ENCODE measurements at places on chromosomes 11 and 22.
A peak's percentile ranks its signal among the peaks of the same experiment; 100 is the strongest.

DNA sequence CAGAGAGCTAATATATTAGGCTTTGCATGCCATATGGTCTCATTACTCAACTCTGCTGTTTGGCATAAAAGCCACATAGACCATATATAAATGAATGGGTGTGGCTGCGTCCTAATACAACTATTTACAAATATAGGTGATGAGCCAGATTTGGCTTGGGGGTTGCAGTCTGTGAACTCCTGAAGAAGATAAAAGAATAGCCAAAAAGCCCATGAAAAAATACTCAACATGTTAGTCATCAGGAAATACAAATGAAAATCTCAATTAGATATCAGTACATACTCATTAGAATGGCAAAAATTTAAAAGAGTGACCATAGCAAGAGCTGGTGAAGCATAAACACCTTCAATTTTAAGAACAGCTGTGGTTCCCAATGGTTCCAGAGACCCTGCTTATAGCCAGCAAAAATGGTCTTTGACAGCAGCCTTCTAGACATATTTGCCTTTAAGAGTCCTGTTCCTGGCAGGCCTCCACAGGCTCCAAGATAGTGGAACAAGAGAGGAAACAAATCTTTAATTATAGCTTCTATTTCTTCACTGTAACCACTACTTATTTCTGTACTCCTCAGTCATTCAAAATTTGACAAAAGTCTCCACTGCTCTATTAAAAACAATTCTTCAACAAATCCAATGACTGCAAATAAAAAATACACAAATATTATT is 16.1 kb downstream of the C2CD3 start:
- DNase-seq, result no peak

DNA sequence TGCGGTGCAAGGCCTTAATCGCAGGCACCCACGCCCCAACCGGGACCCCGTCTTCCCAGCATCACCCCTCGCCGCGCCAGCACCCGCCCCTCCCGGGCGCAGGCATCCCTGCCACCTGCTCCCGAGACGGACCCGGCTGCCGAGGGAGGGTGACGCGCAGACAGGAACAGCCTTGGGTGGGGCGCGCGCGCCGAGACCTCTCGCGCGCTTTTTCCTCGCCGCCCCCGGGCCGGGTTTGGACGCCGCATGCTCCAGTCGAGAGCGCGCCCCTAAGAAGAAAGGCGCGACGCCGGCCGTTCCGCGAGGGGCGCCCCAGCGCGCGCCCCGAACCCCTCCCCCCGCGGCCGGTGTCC is 504 bp downstream of the CFL1 start:
- DNase-seq, result peak; percentile 71

DNA sequence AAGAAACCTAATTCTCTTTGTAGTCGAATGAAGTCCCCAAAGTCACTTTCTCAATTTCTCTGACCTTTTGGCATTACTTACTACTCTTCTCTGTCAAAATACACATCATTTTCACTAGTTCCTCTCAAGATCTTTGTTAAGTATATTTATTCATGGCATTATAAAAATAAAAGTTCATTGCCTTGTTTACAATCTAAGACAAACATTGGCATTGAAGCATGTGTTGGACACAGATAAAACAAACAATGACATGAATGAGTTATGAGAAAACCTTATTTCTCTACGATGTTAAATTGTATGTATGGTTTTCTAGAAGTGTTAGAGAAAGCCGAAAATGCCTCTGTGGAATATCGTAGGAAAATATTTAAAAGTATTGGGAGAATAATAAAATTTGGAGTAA is 8.6 kb upstream of the OR51G1 start:
- no peak for DNase-seq

DNA sequence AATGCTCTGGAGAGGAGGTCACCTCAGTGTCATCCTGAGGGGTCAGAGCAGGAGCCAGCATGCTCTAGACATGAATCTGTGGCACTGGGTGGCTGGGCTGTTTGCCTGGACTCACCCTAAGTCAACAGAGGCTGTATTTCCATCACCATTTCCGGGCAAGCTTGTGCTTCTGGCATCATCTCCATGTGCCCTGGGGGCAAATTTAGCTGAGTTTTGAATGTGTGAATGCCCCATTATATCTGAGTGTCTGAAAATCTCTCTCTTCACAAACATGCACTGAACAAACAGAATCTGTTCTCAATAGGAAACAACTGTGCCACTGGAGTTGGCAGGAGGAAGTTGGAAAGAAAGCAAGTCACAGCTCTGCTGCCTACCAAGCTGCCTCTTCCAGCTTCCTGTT is 356.2 kb downstream of the GRM5 start:
- no peak for DNase-seq

GRCh38 chr11:84812471-84812969 is 814.6 kb downstream of the DLG2 start:
- DNase-seq, result no peak

GRCh38 chr11:30328681-30329080 is 5.8 kb downstream of the ARL14EP start:
- no peak for DNase-seq

DNA sequence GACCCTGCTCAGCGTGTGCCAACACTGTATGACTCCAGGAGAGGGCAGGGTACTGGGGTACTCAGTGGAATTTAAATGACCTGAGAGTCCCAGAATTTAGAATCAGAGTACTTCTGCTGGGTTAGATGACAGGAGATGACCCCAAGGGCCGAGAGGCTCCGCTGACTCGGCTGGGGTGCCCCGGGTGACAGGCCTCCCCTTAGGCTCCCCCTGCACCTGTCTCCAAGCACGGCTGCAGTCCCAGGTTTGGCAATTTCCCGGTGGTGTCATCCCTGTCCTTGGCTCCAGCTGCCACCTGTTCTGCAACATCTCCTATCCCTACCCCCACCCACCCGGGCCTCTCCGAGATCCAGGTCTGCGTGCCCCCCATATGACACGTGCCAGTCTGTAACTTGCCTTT is 1.3 kb downstream of the ACTN3 start:
- no peak for DNase-seq

GRCh38 chr11:122045181-122045586 is 70.8 kb downstream of the BLID start:
- DNase-seq, result no peak

DNA sequence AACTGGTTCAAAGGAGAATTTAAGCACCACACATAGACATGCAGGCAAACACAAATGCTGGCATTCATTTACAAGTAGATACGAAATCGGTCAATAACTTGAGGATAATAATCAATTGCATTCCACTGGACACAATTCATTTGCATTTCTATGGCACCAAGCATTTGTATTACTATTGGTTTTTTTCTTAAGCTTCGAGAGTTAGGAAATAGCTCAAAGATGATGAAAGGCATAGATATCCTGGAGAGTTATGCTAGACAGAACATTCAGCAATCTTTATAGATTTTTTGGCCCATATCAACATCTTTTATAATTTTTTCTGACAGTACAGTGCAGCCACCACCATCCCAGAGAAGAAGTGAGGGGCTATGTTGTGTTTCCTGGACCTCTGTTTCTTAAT is 544.4 kb downstream of the MIAT start:
- DNase-seq, result no peak

DNA sequence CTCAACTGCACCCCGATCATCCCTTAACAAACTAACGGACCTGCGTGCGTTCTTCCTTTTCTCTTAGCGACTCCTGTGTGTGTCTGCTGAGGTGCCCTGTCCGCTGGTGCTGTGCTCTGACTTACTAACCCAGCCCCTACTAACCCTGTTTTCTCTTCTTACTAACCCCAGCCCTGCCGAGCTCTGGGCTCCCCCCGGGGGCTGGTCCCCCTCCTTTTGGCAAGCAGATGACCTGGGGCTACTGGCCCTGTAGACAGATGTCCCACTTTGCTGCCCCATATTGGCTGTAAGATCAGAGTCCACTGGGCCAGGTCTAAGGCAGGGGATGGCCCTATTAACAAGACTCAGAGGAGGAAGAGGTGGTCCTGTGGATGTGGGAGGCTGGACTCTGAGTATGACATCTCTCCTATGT is 14.7 kb downstream of the MIAT start:
- DNase-seq, result no peak

DNA sequence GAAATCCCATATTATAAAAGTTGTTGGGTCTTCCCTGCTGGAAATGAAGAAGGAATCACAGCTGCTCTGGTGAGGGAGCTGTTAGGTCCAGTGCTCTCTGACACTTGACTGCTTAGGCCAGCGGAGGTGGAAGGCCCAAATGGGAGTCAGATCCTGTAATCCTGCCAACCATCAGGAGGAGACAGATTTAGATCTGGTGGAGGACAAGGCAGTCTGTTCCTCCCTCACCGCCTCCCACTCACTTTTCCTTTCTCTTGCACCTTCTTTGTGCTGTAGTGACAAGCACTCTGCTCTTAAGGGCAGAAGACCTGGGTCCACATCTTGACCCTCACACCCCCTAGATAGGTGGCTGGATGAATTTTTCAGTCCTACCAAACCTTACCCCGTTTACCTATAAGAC is 59.7 kb upstream of the CHST1 start:
- DNase-seq, result no peak

DNA sequence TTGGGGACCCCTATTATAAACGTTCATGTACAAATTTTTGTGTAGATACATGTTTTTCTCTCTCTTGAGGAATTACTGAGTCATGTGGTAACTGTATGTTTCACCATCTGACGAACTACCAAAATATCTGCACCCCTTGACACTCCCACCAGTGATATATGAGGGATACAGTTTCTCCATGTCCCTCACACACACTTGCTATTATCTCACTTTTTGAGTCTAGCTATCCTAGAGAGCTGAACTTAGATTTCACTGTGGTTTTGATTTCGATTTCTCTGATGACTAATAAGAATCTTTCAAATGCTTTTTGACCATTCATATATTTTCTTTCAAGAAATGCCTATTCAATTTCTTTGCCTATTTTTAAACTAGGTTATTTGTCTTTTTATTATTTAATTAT is 200.2 kb downstream of the PGR start:
- DNase-seq, result no peak

- DNase-seq, result no peak
These were observed 1.1 kb downstream of the MAPK12 start for GRCh38 chr22:50260434-50260800.

GRCh38 chr11:88377144-88377543 is 39.6 kb upstream of the CTSC start:
- no peak for DNase-seq

DNA sequence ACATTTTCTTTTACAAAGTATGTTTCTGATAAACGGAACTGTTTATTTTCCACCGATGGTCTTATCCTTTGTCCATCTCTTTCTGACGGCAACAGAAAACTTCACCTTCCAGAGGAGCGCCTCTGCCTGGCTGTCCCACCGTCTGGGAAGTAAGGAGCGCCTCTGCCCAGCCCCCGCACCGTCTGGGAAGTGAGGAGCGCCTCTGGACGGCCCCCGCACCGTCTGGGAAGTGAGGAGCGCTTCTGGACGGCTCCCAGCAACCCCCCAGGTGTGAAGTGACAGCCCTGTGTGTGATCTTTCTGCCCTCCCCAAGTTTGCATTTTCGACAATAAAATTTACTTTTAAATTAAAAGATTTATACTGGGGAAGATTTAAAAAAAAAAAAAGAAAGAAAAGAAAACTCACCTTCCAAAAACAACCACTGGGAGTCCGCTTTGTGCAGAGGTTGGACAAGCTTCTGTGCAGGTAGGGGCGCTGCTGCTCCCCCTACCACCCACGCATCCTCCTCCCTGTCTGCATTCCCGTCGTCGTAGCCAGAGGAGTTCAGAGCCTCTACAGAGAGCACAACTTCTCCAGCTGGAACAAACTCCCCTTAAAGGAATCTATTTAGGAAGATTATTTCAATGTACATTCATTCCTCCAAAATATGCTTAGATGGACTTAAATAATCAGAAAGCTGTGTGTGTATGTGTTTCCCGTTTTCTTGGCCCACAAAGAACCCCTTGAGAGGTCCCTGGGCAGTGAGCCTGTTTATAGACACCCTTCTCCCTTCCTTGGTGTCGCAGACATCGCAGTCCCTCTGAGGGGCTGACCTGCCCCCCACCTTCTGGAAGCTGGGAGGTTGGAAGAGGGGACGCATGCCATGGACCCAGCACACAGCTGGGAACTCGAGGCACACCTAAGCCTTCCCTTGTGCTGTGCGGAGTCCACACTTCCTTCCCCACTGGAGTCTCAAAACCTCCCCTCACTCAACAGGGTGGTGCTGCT is 849 bp upstream of the APOBEC3B start:
- DNase-seq, result peak; percentile 25

- no peak for DNase-seq
These were observed 509.0 kb downstream of the BUD13 start for GRCh38 chr11:116263770-116264169.

- no peak for DNase-seq
These were observed 2.7 kb upstream of the ANO3 start for GRCh38 chr11:26329206-26329605.

DNA sequence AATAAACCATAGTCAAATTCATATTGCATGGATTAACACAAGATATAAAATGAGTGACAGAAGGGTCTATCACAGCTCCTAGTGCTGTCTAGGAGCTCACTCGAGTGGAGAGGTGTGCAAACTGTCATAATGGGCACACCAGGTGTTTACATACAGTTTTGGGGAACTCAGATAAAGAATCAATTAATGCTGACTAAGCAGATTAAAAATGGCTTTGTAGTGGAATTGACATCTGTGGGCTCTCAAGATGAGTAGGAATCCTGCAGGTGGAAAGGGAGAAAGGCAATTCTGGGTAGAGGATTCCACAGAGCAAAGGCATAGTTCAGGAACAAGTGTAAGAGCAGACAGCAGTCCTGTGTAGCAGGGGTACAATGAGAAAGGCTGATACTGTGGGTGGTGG is 496.2 kb upstream of the CCDC90B start:
- no peak for DNase-seq

DNA sequence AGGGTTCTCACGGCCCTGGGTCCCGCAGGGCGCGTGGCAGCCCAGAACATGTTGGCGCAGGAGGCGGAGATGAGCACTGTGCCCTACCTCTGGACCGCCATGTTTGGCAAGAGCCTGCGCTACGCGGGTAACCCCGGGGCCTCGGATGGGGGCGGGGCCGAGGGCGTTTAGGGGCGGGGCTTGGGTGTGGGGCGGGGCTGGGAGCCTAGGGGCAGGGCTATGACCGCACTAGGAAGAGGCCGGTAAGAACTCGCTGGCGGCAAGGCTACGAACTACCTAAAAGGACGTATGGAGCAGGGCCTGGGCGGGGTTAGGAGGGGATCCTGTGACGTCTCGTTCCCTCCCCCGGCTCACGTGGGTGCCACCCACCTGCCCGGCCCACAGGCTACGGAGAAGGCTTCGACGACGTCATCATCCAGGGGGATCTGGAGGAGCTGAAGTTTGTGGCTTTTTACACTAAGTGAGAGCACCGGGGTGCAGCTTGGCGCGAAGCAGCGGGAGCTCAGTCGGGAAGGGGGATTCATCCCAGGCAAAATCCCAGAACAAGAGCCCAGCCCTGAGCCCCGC is 2.8 kb upstream of the LZTR1 start:
- DNase-seq, result peak; percentile 59
